ENCODE measurements at places on chromosomes 5 and 9.

DNA sequence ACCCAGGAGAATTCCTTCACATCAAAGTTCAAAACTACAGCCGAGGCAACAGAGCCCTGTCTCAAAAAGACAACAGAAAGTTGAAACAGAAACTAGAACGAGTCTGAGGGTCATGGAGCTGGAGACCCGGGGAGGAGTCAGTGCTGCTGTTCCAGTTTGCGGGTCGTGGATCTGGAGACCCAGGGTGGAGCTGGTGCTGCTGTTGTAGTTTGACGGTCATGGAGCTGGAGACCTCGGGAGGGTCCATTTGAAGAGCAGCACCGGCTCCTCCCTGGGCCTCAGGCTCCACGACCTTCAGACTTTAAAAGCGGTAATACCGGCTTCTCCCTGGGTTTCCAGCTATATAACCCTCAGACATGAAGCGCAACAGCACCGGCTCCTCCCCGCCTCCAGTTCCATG, 13.0 kb upstream of the LCN15 start:
- DNase-seq = no peak

DNA sequence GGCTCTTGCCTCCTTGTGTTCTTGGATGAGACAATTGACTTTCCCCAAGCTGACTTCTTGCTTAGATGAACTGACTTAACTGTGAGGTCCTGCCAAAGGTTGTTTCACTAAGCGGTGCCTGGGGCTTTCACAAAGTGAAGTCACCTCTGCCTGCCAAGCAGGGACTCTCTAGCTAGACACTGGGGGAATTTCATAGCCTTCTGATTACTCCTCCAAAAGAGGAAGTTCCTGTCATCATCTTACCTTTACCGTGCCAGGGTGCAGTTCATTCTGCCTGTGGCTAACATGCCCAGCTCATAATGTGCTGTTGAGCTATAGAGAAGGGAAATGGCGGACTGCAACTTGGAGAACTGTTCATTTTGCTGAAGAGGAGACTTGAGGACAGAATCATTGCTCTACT, 472.0 kb upstream of the WWC1 start:
- no peak for DNase-seq

- no peak for DNase-seq
Measured at GRCh38 chr9:14261616-14262015, 52.3 kb downstream of the NFIB start.

DNA sequence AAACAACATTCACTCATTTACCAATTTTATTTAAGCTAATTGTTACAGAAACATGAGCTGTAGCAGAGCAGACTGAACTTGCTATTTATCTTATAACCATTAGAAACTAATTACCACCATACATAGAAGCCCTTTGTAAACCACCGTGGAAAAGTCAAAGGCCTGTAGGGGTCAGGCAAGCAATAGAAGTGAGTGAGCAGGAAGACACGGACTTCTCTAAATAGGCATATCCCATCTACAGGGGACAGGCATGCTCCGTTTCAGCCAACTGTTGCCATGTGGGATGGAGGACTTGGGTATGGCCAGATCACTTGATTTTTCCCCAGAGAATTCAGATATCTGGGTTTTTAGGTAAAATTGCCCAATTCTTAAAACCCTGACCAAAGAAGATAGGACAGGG, 44.8 kb downstream of the PRRC1 start:
- no peak for DNase-seq

DNA sequence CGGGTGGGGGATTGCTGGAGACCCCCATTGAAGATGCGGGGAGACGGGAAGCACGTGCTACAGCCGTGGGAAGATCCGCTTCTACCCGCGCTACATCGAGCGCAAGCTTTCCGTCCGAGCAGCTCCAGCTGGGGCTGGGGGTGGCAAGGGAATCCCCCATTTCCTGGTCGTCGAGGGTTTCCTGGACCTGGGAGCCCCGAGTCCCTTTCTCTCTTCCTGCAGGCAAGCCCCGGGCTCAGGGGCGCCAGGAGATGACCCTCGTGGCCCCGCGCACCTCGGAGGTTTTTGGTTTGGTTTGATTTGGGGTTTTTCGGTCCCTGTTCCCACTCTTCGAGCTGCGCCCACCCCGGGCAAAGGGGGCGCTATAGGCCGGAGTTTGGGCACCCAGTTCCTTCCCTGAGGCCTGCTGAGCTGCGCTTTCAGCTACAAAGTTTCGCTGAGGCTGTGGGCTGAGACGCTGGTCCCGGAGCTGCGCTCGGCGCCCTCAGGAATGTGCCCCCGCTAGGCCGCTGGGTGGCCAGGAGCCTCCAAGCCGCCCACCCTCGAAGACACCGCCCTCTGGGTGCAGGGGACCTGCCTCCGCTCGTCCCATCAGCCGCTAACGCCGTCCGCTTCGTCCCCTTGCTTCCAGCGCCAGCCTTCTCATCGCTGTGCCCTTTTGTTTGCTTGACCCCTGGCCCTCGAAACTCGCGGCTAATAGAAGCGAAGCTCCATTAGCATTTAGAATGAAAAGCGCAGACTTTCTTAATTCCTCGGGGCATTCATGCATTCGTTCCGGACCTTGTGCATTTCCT, 2.9 kb downstream of the NR4A3 start:
- no peak for DNase-seq

- DNase-seq = no peak
Measured at GRCh38 chr5:137461391-137462264, 37.5 kb downstream of the SPOCK1 start.

DNA sequence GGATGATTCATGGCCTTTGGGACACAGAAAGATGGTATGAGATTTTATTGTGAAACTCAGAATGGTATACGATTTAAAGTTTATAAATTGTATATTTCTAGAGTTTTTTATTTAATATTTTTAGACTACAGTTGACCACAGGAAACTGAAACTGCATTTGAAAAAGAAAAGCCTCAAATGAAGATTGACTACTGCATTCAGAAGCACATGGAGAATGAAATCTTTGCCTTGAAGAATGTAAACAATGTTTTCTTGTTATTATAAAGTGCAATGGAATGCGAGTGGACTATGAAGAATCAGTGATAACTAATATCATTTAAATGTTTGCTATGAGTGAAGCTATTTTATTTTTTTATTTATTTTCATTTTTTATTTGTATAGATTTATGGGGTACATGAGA, 169.1 kb upstream of the CDH18 start:
- DNase-seq = no peak

DNA sequence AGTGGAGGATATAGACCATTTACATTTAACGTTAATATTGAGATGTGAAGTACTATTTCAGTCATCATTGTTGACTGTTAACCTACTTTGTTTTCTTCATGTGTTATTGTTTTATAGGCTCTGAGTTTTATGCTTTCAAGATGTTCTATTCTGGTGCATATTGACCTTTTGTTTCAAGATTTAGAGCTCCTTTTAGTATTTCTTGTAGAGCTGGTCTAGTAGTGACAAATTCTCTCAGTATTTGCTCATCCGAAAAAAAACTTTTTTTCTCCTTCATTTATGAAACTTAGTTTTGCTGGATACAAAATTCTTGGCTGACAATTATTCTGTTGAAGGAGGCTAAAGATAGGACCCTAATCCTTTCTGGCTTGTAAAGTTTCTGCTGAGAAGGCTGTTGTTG, 91.3 kb downstream of the INVS start:
- no peak for DNase-seq

GRCh38 chr5:23302438-23302837, 205.0 kb upstream of the PRDM9 start:
- DNase-seq = no peak

DNA sequence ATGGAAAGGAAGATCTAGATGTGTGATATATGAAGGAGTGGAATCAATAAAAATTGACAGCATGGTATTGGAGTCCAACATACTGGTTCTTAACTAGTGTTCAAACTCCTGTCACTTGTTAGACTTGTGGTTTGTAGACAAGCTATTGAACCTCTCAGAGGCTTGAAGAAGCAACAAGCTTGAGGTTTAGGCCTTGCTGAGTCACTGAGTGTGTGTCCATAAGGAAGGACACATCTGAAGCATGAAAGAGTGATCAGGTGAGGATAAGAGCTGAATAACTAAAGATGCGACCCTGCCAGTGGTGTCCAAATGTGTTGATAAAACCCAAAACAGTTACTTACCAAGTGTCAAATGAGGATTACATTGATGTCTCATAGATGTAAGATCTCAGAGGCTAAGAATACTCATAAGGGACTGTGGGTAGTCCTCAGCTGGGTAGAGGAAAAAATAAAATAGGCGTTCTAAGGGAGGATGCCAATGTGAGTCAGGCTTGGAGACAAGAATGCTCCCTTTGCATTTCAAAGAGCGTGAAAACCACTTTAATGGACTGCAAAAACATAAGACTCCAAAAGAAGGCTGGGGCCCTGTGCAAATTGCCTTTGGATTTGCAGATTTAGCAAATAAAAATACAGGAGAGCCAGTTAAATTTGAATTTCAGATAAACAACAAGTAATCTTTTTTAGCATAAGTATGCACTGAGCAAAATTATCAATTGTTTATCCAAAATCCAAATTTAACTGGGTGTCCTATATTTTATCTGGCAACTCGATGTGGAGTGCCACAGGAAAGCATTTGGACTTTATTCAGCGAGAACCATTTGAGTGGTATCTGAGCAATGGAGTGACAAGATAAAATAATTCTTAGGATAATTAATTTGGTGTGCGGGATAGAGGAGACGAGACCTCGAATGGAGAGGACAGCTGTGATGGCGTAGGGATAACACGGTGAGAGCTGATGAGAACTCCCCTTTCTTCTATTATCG, 757.3 kb upstream of the WWC1 start:
- no peak for DNase-seq

- no peak for DNase-seq
Measured at GRCh38 chr5:10642367-10642766, 78.5 kb downstream of the ANKRD33B start.

DNA sequence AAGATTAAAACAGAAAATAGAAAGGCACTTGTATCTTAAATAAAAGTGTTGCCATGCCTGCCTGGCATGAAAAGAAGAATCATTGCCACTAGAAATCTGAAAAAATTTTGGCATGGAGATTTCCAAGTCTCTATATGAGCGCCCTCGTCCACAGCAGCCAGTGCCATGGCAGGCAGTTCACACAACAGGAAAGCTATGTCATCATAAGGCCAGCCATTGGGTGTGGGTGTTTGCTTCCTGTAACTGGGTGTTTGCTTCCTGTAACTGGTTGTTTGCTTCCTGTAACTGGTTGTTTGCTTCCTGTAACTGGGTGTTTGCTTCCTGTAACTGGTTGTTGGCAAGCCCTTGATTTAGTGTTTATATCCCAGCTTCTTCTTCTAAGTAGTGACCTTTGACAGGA, 446.7 kb downstream of the IRX1 start:
- DNase-seq = no peak

DNA sequence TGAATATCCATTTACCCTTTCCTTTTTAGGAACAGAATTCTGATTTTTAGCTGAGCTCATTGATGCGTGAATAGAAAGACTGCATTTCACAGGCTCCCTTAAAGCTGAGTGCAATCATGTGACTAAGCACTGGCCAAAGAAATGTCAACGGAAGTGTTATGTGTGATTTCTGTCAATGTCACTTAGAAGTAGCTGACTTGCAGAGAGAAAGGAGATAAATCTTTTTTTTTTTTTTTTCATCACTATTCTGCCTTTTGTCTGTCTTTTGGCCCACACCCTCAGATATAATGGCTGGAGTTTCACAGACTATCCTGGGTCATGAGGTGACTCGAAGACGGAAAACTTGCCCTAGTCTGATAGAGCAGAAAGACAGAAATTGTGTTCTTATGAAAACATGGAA, 39.3 kb upstream of the SLC27A6 start:
- no peak for DNase-seq

DNA sequence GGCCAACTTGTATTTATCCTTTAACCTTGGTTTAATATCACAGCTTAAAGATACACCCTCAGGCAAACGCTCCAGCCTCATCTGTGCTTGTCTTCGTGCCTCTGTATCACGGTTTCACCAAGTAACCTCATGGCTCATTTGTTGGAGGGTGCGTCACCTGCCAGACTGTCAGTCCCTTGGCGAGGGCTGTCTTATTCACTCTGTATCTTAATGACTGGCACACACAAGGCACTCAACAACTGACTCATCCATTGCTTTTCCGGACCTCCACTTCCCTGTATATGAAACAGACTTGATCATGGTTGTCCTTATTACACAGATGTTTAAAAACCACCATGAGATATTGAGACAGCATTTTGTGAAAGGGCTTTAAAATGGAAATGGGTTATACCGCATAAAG, 28.0 kb downstream of the LCP2 start:
- no peak for DNase-seq
